AG09319 (cell line): ENCODE measurements at places on chromosomes 4 and X.

DNA sequence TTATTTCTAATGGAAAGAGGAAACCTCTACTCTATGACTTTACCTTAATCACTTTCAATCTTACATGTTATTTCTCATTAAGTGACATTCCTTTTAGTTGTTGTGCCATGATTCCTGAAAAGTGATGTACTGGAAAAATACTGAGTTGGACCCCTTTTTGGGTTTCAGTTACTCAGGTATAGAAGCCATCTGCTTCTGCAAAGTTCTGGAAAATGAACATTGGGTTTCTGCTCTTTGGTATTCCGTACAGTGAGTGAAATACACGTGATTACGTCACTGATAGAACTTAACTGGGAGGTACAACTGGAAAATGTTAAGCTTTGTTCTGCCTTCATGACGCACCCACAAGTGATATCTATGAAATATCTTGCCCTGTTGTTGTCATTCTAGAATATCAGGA, 114.7 kb downstream of the MID1 start:
- no peak for DNase-seq

DNA sequence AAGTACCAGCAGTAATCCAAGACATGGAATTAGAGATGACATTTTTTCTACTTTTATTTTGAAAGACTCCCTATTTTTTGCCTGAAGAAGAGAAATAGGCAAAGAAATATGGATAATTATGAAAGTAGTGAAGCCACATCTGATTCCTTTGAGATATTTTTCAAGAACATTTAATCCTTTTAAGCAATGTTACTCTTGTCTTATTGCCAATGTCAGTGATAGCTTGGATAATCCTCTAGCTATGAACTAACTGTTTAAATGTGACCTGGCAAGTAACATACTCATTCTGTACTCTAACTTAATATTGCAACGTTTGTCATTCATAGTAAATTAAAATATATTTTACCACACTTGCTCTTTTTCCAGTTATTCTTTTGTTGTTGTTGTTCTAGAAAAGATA, 181.3 kb downstream of the VEGFC start:
- DNase-seq, result no peak

GRCh38 chr4:43351970-43352806, 459.7 kb downstream of the GRXCR1 start:
- DNase-seq, result no peak

GRCh38 chr4:2266181-2266580, 4.3 kb upstream of the MXD4 start:
- peak; percentile 32 for DNase-seq

GRCh38 chr4:84799318-84799717, 167.2 kb downstream of the WDFY3 start:
- DNase-seq, result no peak

DNA sequence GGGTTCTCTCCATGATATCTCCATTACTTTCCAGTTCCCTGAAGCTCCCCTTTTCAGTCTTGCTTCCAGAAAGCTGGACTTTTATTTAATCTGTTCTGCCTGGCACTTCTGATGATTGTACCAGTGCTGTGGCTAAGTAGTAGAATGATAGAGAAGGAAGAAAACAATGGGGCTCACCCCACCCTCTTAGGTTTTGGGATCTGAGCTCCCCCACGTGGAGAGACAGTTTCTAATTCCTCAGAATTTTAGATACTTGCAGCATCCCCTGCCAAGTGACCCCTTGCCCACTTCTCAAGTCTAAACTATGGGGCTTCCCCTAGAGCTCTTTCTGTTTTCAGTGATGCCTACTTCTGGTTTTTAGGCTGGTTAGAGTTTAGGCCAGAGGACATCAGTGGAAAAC, 73.9 kb downstream of the GC start:
- DNase-seq, result no peak

- no peak for DNase-seq
These were observed 241.0 kb upstream of the ANKRD50 start for GRCh38 chr4:124953486-124953885.

GRCh38 chrX:122219226-122219625, 964.9 kb upstream of the GRIA3 start:
- DNase-seq, result no peak

- no peak for DNase-seq
These were observed 1444.0 kb downstream of the PCDH18 start for GRCh38 chr4:136088211-136088867.

GRCh38 chr4:147940171-147940570, 208.3 kb downstream of the ARHGAP10 start:
- no peak for DNase-seq

GRCh38 chr4:155207534-155208257, 740 bp upstream of the NPY2R start:
- no peak for DNase-seq

GRCh38 chr4:73230865-73231517, 27.6 kb downstream of the ANKRD17 start:
- no peak for DNase-seq

- DNase-seq, result no peak
These were observed at the start of gene TCEAL3 for GRCh38 chrX:103607364-103608305. Gene TCEAL3, plus strand, starts transcription at chrX:103607963. Its CDS starts 1,102 bp downstream, at chrX:103609065.

GRCh38 chrX:70196961-70197720, 19.9 kb downstream of the DGAT2L6 start:
- DNase-seq, result peak; percentile 7

GRCh38 chr4:26524011-26524410, 33.7 kb upstream of the CCKAR start:
- DNase-seq, result no peak

- DNase-seq, result no peak
These were observed 958.3 kb upstream of the ADGRL3 start for GRCh38 chr4:60241866-60242265.

DNA sequence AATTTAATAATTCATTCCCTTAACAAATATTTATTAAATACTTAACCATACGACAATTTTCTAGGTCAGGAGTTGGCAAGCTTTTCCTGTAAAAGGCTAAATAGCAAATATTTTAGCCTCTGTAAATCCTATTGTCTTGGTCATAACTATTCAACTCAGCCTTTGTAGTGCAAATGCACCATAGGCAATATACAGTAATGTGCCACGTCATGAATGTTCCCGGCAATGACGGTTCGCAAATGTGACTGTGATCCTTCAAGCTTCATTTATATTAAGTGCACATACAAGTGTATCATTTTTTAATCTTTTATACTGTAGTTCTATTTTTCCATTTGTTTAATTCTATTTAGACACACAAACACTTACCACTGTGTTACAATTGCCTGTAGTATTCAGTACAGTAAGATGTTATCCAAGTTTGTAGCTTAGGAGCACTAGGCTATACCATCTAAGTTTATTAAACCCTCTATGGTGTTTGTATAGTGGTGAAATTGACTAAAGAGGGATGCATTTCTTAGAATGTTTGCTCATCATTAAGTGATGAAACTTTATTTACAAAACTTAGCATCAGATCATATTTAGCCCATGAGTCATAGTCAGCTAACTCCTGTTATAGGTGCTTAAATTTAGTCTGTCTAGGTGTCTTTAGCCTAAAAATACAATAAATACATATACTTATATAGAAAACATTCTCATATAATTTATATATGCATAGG, 553.6 kb downstream of the STPG2 start:
- no peak for DNase-seq

DNA sequence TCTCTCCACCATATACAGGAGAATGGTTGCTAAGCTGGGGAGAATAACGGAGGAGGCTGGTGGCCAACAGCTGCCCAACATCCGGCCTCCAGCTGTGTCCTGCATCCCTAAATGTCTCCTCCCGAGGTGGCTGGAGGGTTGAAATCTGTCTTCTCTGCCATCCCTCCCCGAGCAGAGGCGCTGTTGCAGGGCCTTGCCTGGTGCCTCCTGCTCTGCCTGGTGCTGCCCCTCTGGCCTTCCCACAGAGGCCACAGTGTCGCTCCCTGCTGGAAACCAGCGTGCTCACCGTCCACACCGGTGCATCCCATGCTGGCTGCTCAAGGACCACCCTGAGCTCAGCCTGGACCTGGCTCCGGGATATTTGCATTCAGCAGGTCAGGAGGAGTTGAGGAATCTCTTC, 115.2 kb downstream of the ENPP6 start:
- DNase-seq, result no peak

GRCh38 chrX:21934414-21934813, 6.1 kb upstream of the SMS start:
- DNase-seq, result no peak

DNA sequence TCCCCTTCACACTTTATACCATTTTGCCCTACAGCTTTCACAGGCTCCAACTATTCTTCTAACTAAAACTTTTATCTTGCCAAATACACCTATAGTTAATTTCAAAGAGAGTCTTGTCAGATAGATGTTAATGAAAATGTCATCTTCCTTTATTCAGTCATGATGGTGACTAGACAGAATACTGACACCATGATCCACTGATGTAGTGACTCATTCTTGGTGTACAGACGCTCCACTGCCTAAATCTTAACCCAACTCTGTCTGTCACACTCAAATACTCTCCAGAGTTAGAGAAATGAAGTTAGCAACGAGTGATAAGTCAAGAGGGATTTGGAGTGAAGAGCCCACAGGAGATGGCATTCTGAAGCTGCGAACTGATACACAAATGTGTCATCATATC, 32.1 kb upstream of the HDAC8 start:
- DNase-seq, result no peak

GRCh38 chrX:94854251-94854650, 1180.2 kb downstream of the FAM133A start:
- no peak for DNase-seq

GRCh38 chrX:24113181-24113580, 36.3 kb upstream of the ZFX start:
- DNase-seq, result peak; percentile 20

DNA sequence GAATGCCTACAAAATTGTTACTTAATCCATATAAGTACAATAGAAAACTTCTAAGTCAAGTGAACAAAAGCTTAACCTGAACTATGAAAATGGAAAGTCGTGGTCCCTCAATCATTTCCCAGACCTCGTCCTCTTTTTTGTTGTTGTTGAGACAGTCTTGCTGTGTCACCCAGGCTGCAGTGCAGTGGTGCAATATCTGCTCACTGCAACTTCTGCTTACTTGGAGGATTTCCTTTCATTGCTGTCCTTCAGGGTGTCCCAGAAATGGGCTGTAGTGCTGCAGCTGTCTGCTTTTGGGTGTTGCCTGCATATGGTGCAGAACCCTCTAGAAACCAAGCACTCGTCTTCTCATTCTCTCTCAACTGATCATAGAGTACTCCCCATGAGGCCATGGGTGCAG, 75.0 kb upstream of the IL2 start:
- DNase-seq, result no peak

- DNase-seq, result no peak
These were observed 37.6 kb downstream of the ARAP2 start for GRCh38 chr4:36206603-36207311.

- DNase-seq, result peak; percentile 81
These were observed at the start of gene DCLK2 for GRCh38 chr4:150078041-150078578. Gene DCLK2, plus strand, starts transcription at chr4:150078445. Its CDS starts 583 bp downstream, at chr4:150079028.

GRCh38 chr4:17285747-17286146, 226.1 kb downstream of the QDPR start:
- DNase-seq, result no peak

DNA sequence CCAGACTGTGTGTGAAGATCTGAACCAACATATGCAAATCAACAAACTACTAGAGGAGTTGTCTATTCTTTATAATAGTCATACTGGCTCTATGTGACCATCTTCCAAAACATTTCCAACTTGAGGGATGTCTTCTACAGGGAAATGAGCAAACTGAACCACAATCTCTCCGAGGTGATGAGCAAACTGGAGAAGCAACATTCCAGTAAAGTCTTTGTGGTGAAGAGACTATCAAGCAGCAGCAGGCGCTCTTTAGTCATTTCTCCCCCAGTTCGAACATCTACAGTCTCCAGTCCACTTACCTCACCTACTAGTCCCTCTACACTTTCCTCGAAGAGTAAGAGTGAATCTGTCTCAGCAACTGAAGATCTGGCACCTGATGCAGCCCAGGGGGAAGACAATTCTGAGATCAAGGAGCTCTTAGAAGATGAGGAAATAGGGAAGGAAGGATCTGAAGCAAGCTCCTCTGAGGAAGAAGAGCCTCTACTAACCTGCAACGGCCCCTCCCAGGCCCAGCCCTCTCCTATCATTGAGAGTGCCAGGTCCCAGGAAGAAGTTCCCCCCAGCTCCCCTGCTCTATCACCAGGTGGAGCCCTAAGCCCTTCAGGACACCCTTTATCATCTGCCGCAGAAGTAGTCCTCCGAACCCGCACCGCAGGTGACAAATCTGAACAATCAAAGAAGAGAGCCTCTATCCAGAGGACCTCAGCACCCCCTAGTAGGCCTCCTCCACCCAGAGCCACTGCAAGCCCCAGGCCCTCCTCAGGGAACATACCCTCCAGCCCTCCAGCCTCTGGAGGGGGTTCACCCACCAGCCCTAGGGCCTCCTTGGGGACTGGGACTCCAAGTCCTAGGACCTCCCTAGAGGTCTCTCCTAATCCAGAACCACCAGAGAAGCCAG, 98.1 kb downstream of the HNRNPD start:
- no peak for DNase-seq

DNA sequence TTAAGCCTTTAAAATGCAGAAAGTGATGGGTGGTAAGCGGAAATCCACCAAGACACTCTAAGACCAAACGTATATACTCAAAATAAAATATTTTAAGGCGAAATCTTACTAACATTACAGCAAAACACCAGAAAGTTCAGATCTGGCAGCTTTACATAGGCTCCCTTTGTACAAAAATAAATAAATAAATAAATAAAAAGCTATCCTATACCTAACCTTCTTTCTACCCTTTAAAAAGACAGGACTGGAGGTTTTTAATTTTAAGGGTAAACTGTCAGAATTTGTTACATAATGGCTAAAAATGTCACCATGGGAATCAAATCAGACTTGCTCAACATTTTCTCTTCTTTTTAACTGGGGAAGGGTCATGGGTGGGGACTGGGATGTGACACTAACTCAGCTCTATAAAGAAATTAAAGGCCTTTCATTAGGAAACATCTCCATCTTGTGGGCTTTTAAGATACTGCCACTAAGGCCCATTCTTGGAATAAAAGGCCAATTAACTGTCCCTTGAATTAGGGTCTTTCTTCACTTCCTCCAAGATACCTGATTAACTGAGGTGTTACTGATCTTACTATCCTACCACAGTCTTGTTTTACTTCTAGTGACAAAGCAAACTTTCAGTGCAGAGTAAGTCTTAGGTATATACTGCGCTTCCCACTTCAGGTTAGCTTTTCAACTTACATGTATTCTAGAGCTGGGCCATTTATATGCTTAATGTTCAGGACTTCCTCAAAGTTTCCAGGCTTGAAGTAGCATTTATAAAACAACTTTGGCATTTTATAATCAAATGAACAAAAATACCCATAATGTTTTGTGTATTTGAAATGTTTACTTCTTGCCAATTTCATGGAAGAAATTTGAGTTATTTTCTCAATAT, 13.3 kb downstream of the HNRNPD start:
- DNase-seq, result no peak

GRCh38 chrX:129779747-129780146, at the start of gene SASH3:
Gene SASH3, plus strand, starts transcription at chrX:129779949. Its CDS starts 149 bp downstream, at chrX:129780098.
- DNase-seq, result no peak

GRCh38 chrX:150842198-150842685, 56.2 kb downstream of the CD99L2 start:
- DNase-seq, result no peak

GRCh38 chr4:81062001-81062400, 31.5 kb downstream of the BMP3 start:
- no peak for DNase-seq

- DNase-seq, result peak; percentile 71
These were observed 108.6 kb downstream of the SMIM20 start for GRCh38 chr4:26022346-26023202.
